Mesothelial cell of epicardium (in vitro differentiated cells): ENCODE measurements at places on chromosomes 5 and 9. TPM values are rescaled to one million over a fixed set of nuclear protein-coding genes. Genes with fewer than 3 reads are reported as not detected.

Gene TMC1
- 0.22 to 0.29 TPM in 2 of 3 replicates, not detected in the other for total RNA-seq

GRCh38 chr5:854966-855743 is 4.4 kb upstream of the ZDHHC11 start:
- DNase-seq: no peak

Gene SLC36A2
- not detected in 3 replicates for total RNA-seq

DNA sequence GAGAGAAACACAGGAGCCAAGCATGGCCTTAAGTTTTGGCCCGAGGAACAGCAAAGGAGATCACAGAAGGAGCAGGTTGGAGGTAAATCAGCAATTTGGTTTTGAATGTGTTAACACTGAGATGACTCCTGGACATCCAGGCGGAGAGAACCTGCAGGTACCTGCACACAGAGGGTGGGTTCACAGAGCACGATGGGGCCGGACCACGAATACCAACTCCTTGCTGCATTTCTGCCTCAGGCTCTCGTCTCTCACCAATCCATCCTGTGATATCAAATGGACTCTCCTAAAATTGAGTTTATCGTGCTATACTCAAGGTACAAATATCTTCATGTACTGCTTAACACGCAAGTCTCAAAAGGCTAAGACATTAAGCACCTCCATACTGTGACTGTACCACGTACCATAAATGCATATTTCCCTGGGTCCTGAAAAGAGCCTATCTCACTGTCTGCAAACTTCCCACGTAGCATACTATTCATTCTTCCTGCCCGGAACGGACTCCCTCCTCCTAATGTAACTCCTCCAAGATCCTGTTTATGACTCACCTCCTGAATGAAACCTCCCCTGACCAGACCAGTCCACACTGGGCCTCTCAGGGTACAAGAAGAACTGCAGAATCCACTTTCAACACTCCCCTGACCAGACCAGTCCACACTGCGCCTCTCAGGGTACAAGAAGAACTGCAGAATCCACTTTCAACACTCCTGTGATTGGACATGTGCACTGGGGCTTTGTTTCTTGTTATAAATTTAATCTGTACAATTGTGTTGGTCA is 380.8 kb upstream of the RFX3 start:
- DNase-seq: no peak

Gene NUTM2F
- total RNA-seq: 0.27 to 0.38 TPM (median 0.31 TPM) in 3 replicates

Gene SPATA31C1
- 0.13 to 0.29 TPM (median 0.18 TPM) in 3 replicates for total RNA-seq

Gene BSPRY
- total RNA-seq: 3.4 to 4.3 TPM (median 4.3 TPM) in 3 replicates

DNA sequence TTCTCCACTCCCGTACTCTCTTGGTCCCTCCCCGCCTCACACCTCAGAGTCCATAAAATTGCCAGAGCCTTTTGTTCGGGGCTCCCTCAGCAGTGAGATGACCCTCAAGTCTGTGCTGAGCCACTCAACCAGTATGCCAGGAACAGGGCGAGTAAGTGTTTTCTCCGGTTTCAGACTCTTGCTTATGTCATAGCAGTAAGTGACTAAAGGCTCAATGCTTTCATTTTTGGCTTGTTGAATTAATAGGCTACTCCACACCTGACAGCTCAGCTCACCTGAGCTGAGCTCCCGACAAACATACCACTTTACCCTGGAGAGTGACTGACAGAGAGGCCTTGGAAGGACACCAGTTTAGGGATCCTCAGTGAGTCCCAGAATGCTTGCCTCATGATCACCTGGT is 30.5 kb downstream of the PCSK1 start:
- DNase-seq: no peak

Gene TMEM171
- 0.18 TPM in 2 of 3 replicates, not detected in the other for total RNA-seq

GRCh38 chr9:131422241-131422792 is 28.4 kb downstream of the PRRC2B start:
- DNase-seq: no peak

- DNase-seq: no peak
Measured at GRCh38 chr5:132657676-132658380, at the start of gene IL13. Gene IL13 (plus strand): TSS chr5:132658173. CDS start chr5:132658187, 14 bp downstream.

DNA sequence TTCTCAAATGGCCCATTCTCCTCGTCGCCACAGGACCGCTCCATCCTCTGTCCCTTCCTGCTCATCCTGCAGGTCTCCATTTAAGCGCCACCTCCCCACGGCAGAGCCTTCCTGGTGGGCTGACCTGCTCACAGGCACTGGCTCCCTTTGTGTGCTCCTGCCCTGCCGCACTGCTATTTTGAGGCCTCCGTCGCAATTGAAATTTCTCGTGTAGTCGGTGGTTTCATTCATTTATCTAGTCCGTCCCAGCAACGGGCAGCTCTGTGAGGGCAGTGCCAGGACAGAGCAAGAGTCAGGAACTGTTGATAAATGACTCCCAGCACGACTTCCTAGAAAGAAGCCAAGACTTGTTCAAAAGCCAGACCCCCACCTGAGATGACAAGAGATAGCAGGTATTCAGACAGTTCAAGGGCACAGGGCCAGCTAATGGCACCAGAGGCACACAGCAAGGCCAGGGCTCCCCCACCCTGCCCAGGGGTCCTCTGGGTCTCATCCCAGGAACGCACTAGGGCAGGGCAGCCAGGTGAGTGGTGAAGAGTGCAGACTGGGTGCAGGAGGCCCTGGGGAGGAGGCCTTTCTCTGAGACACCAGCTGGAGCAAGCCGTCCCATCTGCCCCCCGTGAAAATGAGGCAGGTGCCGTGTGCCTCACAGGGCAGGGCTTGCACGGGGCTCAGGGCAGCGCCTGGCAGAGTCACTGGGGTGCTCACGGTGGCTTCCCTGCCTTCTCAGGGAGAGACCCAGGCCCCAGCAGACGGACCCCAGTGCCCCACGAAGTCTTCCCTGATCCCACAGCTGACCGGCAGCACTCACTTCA is 36.9 kb downstream of the FAM78A start:
- DNase-seq: no peak

GRCh38 chr5:36889264-36889663 is 12.7 kb downstream of the NIPBL start:
- DNase-seq: no peak

Gene CDC20B
- total RNA-seq: 0.09 to 0.16 TPM in 2 of 3 replicates, not detected in the other

Gene ADAMTS13
- 20.7 to 21.6 TPM (median 21.3 TPM) in 3 replicates for total RNA-seq

DNA sequence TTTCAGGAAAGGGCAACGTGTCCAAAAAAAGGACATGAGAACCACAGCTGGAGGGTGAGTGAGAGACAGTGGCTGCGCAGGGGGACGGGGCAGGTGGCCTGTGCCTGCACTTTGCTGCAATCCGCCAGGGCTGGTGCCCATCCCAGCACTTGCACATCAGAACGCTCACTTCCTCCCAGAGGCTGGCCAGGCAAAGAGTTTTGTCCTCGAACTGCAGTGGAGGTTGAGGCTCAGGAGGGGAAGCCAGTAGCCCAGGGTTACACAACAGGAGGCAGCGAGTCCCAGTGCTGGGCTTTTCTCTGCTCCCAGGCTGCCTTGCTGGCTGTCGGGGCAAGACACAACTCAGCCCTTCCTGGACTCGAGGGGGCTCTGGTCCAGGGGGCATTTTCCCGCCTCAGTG is 33.1 kb downstream of the CRB2 start:
- no peak for DNase-seq

DNA sequence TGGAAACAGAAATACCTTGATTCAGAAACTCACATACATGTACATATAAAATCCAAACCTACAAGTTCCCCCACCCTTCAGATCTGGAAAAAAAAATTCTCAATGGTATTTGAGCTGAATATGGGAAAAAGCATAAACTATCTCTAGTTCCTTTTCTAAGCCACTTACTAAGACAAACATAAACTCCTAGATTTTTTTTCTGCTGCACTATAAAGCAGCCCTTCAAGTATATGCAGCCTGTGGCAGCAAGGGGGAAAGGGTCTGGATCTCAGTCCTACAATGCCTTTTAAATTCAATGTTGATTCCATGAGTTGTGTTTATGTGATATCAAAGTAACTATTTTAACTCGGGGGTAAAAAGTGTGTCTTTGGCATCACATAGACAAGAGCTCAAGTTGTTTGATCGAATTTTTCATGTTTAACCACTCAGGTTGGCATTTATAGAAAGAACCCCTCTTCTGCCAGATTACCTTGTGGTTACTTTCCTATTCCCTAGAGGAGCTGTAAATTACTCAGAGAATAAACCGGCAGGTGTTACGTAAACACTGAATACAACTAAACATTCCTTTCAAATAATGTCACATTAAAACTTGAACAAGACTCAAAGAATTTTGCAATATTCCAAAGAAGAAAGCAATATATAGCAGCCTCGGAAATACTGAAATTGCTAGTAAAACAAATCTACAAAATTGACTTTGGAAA is 91.8 kb upstream of the FER start:
- no peak for DNase-seq

- no peak for DNase-seq
Measured at GRCh38 chr5:104815212-104815611, 1252.6 kb upstream of the NUDT12 start.

Gene AHRR
- total RNA-seq: 10.7 to 12.7 TPM (median 10.9 TPM) in 3 replicates

- DNase-seq: no peak
Measured at GRCh38 chr5:55344392-55344992, 36.7 kb downstream of the MTREX start.

DNA sequence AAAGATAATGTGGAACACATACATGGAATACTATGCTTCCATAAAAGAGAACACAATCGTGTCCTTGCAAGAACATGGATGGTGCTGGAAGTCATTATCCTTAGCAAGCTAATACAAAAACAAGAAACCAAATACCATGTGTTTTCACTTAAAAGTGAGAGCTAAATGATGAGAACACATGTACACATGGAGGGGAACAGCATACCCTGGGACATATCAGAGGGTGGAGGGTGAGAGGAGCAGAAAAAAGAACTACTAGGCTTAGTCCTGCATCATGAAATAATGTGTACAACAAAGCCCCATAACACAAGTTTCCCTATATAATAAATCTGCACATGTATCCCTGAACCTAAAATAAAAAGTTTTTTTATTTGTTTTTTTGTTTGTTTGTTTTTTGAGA is 855.5 kb upstream of the NUDT12 start:
- DNase-seq: no peak

- DNase-seq: no peak
Measured at GRCh38 chr5:172806897-172807672, 27.0 kb upstream of the ERGIC1 start.

Gene SIL1
- total RNA-seq: 46.2 to 55.4 TPM (median 51.2 TPM) in 3 replicates

Gene ADRA1B
- 2.4 to 2.6 TPM (median 2.5 TPM) in 3 replicates for total RNA-seq

Gene HTR1A
- total RNA-seq: 0.13 TPM in 1 of 3 replicates, not detected in the others

Gene C9orf43
- total RNA-seq: 0.64 to 0.95 TPM (median 0.72 TPM) in 3 replicates

DNA sequence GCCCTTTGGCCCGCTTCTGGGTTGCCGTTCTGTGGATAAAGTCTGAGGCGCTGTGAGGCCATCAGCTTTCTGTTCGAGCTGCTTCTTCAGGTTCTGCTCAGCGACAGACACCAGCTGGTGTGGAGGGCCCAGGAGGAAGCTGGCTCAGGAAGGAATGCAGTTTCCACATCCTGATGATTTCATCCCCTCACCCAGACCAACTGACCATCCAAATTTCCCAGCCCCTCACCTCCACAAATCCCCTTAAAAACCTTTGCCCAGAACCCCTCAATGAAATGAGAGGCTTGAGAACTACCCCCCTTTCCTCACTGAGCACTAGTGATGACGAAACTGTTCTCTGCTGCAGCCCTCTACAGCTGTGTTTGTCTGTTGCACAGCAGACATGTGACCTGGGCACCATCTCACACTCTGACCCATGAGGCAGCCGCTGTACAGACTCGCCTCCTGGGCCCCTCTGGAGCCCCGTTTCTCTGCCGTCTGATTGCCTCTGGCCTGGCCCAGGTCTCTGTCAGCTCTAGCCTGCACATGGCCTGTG is 45.4 kb downstream of the SPATA31C2 start:
- no peak for DNase-seq

Gene SAPCD2
- total RNA-seq: 5.7 to 6.2 TPM (median 5.9 TPM) in 3 replicates

Gene OGN
- 2.2 to 3.1 TPM (median 2.6 TPM) in 3 replicates for total RNA-seq

DNA sequence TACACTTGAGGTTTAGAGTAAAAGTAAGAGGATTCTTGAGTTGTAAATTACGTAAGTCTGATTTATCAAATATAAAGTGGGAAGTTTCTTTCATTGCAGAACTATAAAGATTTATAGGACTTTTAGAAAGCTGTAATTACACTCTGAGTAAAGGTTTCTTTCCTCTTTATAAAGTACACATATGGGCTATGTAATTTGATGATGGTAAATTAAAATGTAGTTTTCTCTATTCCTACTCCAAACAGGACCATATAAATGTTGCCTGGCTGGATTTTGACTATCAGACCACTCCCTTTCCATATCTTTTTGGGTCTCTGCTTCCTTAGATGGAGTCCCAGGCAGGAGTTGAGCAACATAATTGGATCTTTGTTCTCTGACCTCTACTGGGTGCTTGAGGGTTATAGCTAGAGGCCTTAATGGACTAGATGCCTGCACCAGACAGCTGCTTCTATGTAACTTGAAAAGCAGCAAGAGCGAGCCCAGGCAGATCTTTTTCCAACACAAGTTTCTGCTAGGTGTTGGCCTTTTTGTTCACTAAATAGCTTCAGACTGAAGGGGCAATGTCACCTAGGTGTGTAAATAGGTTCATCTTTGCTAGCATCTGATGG is 11.4 kb upstream of the TEX48 start:
- no peak for DNase-seq

GRCh38 chr9:133842174-133842573 is 104.0 kb upstream of the SARDH start:
- no peak for DNase-seq

DNA sequence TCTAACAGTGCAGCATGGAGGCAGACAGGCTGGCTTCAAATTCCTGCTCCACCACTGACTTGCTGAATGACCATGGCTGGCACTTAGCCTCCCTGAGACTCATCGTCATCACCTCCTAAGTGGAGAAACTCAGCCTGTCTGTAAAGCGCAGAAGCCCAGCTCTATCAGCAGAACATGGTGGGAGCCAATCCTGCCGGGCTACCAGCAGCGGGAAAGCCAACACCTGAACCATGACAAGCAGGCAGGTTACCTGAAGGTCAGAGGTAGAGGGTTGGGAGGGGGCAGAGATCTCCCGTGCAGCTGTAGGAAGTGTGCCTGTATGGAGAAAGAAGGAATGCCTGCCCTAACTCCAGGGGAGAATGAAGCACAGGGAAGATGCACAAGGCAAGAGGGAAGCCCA is 72.6 kb upstream of the LRRTM2 start:
- no peak for DNase-seq

- no peak for DNase-seq
Measured at GRCh38 chr5:65137631-65138030, 344.1 kb downstream of the ADAMTS6 start.

Gene RGS7BP
- total RNA-seq: 0.69 to 1.5 TPM (median 1.0 TPM) in 3 replicates

Gene PRR7
- 5.3 to 5.9 TPM (median 5.7 TPM) in 3 replicates for total RNA-seq

- DNase-seq: no peak
Measured at GRCh38 chr5:54844905-54845566, 140.4 kb downstream of the ESM1 start.

GRCh38 chr9:86407022-86407421 is 52.8 kb upstream of the TUT7 start:
- no peak for DNase-seq

DNA sequence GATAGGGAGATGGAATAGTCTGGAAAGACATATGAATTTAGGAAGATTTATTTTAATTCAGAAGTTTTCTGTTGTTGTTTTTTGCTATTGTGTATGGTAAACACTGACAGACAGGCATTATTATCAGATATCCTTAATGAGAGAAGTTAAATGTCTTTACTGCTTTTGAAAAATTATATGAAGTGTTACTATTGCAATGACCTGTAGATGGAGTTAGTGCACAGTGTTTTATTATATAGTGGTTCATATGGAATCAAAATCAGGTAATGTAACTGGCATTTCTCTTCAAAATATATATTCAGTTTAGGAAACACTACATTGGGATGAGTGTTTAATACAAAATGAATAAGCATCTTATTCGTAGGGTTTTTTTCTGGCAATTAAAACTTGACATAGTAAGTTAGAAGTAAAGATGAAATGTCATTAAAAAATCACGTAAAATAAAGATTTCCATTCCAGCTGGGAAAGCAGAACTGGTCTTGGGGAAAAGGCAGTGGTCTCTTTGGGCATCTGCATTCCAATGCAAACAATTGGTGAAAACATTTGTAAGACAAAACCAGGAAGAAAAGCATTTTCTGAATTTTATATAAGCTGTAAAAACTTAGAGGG is 3.9 kb downstream of the GABRA1 start:
- no peak for DNase-seq

Gene PRUNE2
- total RNA-seq: 3.1 to 3.5 TPM (median 3.4 TPM) in 3 replicates
